ENCODE measurements at places on chromosomes 16 and 17. TPM values are rescaled to one million over a fixed set of nuclear protein-coding genes. Genes with fewer than 3 reads are reported as not detected.

XYLT1 gene
- total RNA-seq, result 8.2 TPM

DPEP2 gene
- not detected for total RNA-seq

SRL gene
- total RNA-seq, result 0.06 TPM

CCL16 gene
- total RNA-seq, result not detected

LLGL1 gene
- 70.5 TPM for total RNA-seq

PSMC5 gene
- total RNA-seq, result 69.7 TPM

MRPL38 gene
- total RNA-seq, result 57.4 TPM

DNA sequence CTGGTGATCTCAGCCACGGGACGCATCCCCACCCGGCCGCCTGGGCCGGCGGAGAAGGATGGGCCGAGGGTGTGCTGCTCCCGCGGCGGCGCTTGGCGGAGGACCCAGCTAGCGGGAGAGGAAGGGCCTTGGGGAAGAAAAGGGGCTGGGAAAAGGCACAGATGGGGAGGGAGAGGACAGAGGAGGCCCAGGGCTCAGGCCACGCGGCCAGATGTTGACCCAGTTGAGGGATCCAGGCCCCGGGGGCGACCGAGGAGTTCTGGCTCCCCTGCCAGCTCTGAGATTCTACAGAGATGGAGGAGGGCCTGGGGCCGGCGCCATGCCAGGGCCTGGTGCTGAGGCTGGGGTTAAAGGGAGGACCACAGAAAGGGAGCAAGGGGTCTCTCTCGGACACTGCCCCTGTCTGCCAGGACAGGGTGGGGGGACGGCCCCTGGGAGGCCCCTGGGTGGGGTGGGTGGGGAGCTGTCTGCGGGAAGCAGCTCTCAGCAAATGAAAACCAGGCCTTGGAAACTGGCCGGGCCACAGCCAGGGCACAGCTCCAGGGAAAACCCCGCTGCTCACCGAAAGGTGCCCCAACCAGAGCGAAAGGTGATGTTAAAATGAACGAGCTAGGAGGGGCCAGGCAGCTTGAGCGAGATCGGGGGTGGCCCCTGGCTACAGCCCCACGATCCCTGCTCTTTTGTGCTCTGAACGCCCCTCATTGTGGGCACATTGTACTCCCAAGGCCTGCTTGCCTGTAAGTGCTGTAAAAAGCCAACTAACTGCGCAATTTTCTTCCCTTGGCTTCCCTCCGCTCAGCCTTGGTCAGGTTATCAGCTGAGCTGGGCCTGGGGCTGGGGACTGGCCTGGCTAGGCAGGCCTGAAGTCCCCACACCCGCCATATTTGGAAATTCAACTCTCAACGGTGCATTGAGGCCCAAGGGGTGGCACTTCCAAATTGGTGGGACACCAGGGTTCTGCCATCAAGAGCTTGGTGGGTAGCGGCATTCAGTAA lies 191.4 kb downstream of the ZNF423 start:
- no peak for DNase-seq

GRCh38 chr17:77636835-77637817 lies 321.4 kb upstream of the TNRC6C start:
- no peak for DNase-seq

- DNase-seq, result no peak
Observed at GRCh38 chr17:30547778-30548573, 70.8 kb downstream of the GOSR1 start.

- no peak for DNase-seq
Observed at GRCh38 chr16:24845726-24846547, at the start of gene SLC5A11. TSS of gene SLC5A11 (plus strand) at chr16:24845963. CDS start at chr16:24858644, 12,681 bp downstream.

DNA sequence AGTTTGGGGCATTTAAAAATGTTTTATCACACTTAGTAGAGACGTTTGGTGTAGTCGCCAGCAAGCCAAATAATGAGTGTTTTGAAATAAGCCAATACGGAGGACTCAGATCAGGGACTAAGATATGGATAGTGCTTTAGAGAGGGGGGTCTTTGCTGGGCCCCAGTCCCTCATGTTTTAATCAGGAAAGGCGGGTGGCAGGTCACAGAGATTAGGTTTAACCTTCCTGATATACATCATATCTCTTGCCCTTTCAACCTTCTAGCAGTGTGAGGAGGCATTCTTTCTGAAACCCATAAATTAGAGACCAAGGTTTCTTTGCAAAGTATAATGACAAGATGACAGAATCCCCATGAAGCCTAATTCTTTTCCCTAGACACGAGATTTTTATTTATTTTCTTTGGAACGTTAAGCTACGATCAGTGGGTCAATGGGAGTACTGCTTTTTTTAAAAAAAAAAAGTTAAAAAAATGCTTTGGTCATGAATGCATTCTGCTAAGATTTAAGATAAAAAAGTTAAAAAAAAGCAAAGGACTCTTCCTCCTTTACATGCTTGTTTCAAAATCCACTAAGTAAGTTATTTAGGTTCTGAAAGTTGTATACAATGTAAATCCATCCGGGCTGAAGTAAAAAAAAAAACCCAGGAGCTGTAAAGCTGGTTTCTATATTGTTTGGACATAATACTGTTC lies 572.1 kb upstream of the SALL1 start:
- peak; percentile 7 for DNase-seq

All from neural progenitor cell (in vitro differentiated cells).